ENCODE measurements at places on chromosomes 1 and 21.

- no peak for DNase-seq
Measured at GRCh38 chr1:170732252-170732588, 68.3 kb downstream of the PRRX1 start.

DNA sequence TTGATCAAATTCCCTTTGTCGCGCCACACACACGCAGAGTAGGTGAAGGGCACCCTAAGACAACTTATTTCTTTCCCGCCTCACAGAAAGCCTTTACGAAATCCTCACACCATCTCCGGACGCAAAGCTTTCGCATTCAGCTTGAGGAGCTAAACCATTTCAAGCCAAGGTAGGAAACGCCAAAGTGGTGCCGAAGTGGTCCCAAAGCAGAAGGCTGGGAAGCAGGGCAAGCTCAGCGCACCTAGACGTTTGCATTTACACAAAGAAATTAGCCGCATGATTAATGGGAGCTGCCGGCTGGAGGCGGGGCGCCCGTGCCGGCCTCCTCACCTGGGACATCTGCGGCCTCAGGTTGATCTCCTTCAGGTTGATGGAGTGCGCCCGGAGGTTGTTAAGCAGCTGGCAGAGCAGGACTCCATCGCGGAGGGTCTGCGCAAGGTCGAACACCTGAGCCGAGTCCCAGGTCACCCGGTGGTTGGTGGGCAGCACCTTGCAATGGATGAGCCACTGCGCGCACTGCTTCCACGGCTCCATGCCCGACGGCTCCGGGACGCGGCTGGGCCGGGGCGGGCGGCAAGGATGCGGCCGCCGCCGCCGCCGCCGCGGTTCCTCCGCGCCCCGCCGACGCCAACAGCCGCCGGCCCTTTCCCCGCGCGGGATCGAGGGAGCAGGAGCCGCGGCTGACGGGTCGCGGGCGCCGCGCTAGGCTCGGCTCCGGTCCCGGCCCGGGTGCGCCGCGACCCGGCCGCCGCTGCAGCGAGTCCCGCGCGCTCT is 457 bp downstream of the VAV3 start:
- peak; percentile 47 for DNase-seq

DNA sequence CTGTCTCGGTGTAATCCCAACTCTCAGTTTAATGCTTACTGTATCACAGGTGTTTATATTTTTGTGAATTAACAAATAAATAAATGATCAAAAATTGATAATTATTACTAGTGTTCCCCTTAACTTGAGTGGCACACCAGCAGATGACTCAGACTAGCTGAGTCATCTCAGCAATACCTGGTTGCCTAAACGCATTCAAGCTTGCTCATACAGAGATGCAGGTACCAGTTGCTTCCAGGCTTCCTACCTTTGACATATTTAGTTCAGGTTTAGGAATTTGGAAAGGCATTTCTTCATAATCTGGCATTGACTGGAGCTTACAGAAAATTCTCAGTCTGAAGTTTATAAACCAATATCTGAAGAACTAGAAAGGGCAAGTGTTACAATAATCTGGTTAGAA is 78.9 kb upstream of the LMO4 start:
- DNase-seq, result no peak

- DNase-seq, result no peak
Measured at GRCh38 chr1:44655609-44656008, 18.7 kb downstream of the TMEM53 start.

DNA sequence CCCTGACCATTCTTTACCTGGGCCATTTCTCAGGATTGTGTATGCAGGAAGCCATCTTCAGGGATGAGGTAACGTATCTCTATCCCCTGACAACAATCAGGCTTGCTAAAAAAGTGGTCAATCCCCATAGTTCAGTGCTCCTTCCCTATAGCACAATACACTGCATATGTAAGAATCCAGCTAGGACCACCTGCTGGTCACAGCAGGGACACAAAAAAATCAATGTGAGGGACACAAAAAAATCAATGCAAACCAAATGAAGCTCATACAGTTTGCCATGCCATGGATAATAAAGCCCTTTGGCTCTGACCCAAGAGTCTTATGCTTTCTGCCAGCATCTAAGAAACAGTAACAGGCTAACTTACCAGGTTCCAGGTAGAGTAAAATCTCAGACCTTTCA is 16.3 kb downstream of the ACBD6 start:
- DNase-seq, result no peak

- DNase-seq, result peak; percentile 51
Measured at GRCh38 chr21:35178827-35179226, 129.7 kb upstream of the RUNX1 start.

GRCh38 chr1:243447347-243447746 is 191.5 kb downstream of the SDCCAG8 start:
- DNase-seq, result no peak

DNA sequence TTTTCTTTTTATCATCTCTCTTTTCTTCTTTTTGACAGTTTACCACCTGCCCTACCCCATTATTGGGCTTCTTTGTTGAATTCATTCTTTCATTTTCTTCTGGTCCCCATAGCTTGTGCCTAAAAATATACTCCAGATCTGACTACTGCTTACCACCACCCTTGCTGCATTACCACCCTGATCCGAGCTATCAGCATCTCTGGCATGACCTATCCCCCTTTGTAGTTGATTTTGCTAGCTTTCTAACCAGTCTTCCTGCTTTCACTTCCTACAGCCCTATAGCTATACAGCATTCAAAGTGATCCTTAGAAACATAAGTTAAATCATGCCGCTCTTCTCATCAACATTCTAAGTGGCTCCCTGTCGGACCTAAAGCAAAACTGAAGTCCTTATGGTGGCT is 59.4 kb upstream of the MPC2 start:
- no peak for DNase-seq

DNA sequence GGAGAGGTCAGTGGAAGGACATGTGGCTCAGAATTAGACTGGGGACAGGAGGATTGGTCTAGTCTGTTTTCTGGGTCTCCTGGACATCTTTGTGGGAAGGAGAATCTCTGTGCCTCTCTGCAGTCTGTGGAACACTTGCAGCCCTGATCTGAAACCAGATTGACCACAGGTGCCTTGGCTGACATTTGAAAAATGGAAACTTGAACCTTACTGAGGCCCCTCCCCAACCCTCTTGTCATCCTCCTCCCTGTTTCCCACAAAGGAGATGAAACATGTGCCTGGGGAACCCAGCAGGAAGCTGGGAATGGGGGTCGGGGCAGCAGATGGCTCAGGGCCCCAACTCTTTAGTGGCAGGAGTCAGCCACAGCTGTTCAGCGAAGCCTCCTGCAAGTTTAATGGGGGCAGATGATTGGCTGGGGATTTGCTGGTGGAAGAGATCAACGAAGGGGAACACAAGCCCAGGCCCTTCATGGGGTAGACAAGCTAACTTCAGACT is 18.1 kb downstream of the VASH2 start:
- peak; percentile 65 for DNase-seq

GRCh38 chr1:1889847-1890505 is 911 bp downstream of the GNB1 start:
- DNase-seq, result no peak

DNA sequence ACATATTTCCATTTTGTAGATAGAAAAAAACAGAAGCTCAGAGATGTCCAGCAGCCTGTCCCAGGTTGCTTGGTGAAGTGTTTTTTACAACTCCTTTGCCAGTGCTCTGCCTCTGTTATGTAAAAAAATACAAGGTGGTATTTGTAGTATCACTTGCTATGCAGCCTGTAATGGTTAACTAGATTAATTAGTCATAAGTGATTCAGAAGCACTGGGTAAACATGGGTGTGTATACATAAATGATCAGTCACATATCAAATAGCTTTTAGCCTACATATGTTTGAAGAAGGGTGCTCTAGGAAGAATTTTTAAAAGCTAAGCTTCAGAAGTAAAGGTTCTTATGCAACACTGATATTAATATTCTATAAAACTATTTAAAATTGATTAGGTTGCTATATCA is 70.0 kb upstream of the MAGI3 start:
- DNase-seq, result no peak

- DNase-seq, result no peak
Measured at GRCh38 chr1:209549443-209550205, 33.9 kb upstream of the CAMK1G start.

DNA sequence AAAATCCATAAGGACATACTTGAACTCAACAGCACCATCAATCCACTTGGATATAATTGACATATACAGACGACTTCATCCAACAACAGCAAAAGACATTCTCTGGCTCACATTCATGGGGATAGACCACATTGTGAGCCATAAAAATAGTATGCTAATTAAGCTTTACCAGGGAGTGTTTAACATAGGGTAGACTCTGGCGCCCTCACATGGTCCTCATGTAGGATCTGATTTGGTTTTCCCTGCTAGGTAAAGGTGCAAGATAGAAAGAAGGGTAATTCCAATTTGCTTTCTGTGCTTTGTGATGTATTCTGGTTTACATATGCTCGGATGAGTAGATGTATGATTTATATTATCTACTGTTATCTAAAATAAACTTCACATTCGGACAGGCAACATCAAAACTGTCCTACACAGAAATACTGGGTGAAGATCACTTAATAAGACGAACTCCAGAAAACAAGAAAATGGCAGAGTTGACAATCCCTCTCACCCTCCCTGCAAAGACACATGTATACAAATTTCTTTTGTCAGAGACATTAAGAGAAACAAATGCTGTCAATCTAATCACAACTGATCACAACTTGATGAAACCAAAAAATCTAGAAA is 27.7 kb downstream of the CR1L start:
- no peak for DNase-seq

DNA sequence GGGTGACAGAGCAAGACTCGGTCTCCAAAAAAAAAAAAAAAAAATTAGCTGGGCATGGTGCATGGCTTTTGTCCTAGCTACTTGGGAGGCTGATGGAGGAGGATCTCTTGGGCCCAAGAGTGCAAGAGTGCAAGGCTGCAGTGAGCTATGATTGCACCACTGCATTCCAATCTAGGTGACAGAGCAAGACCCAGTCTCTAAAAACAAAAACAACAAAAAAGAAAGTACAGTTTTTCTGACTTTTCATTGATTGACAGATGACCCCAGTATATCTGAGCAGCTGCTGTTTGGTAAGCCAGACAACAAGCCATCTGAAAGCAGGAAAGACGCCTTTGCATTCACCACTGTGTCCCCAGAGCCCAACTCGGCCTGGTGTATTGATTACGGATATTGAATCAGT is 10.9 kb upstream of the DPT start:
- DNase-seq, result no peak

DNA sequence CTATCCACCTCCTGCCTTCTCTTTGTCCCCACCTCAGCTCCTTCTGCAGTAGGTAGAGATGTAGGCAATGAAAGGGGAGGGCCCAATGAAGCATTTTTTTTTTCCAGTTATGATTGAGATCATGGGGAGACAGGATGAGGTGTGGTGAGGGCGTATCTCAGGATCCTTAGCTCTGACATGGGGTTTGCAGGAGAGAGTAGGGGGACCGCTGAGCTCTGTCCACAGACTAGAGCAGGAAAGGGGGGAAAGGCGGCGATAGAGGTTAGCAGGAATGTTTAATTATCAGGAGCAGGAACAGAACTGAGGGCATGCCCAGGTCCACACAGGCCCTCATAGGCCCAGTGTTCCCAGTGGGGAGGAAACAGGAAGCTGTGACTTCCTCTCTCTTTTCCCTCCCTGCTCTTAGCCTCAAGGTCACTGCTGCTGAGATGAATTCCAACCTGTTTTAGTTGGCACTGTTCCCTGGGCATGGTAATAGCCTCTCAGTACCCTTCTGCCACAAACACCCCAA is 901 bp upstream of the RXFP4 start:
- no peak for DNase-seq

DNA sequence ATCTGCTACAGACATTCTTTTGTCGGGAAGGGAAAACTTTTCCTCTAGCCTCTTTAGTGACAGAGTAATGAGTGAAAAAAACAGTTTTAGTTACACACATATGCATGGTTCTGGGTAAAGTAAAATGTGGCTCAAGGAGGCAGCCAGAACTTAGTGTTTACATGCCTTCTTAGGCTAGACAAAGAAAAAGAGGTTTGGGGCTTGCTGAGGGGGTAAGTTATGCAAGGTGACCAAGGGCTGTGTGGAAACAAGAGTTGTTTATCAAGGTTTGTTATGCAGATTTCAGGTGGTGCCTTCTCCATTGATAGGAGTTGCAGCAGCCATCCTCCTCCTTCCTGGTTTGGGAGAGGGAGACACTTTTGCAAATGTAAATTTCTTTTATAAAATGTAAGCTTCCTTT is 66.5 kb upstream of the RAB3GAP2 start:
- no peak for DNase-seq

- no peak for DNase-seq
Measured at GRCh38 chr1:21564521-21565095, 55.4 kb downstream of the ALPL start.

DNA sequence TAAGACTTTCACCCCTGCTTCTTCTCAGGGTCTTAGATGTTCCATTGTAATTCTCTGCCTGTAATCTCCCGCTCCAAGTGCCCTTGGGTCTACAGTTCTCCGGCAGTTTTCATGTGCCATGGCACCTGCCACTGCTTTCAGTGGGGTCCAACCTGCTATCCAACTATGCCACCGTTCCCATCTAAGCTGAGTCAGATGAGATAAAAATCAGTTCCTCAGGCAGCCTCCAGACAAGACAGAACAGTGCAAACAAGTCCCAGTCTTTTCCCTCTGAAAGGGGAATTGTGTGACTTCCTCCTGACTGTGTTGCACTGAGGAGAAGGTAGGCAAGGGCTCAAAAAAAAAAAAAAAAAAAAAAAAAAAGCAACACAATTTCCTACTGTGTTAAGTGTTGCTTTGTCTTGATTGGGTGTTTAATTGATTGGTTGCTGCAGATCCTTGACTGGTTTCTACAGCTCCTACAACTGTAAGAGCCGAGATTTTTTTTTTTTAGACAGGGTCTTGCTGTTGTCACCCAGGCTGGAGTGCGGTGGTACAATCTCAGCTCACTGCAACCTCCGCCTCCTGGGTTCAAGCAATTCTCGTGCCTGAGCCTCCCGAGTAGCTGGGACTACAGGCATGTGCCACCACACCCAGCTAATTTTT is 50.7 kb downstream of the EBNA1BP2 start:
- DNase-seq, result no peak

GRCh38 chr1:32969566-32969965 is 5.0 kb upstream of the RNF19B start:
- DNase-seq, result no peak

DNA sequence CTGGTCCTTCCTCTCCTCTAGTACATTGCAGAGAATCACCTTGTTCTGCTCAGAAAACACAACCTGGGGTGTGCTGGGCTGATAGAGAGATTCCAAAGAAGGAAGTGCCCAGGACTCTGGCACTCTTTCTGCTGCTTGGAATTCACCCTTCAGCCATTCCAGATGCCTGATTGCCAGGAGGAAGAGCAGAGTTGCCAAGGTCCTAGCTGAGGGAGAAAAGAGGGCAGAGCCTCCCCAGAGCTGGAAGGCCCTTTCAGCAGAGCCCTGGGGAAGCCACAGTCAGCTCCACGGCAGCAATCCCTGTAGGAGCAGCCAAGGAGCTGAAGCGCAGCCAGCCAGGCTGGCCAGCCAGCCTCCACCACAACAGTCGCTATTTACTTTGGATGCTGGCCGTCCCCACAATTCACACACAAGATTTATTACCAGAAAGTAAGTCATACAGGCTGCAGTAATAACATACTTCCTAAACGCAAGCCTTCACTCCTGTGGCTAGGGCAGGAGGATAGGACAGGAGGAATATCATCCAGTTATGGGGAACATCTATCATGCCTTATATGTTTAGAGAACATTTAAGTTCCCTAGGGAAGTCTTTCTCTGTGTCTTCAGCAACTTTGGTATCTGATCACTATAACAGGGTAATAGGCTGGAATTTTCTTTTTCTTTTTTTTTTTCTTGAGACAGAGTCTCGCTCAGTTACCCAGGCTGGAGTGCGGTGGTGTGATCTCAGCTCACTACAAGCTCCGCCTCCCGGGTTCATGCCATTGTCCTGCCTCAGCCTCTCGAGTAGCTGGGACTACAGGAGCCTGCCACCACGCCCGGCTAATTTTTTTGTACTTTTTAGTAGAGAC is 36.6 kb upstream of the SLC44A3 start:
- peak; percentile 88 for DNase-seq

- no peak for DNase-seq
Measured at GRCh38 chr21:45356653-45357435, 48.1 kb upstream of the COL18A1 start.

All from left hindlimb (tissue), 1 donor.